Renal pelvis (tissue), 12 donors: ENCODE measurements at places on chromosomes 1 and 21.

DNA sequence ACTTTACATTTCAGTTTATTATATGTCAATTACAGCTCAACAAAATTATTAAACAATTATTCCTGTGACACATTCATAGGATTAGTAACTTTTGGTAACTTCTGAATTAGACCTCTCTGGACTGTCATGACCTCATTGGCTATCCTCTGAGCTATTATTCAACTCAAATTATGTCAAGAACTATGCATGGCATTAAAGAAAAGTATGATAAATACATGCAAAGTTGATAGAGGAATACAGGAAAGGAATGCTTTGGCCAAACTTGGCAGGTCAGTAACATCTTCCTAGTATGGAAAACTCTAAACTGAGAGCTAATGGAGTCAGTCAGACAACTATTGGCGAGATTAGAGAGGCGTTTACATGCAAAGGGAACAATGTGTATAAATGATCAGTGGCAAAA, 158.4 kb downstream of the DUSP10 start:
- no peak for DNase-seq

GRCh38 chr1:44284184-44284583, 70.9 kb downstream of the ERI3 start:
- no peak for DNase-seq

- DNase-seq: no peak
These were observed 5.9 kb downstream of the OTUD3 start for GRCh38 chr1:19888112-19888511.

GRCh38 chr21:45125357-45125756, 51.0 kb downstream of the ADARB1 start:
- no peak for DNase-seq

- no peak for DNase-seq
These were observed 8.1 kb upstream of the VWA5B1 start for GRCh38 chr1:20282533-20282932.

DNA sequence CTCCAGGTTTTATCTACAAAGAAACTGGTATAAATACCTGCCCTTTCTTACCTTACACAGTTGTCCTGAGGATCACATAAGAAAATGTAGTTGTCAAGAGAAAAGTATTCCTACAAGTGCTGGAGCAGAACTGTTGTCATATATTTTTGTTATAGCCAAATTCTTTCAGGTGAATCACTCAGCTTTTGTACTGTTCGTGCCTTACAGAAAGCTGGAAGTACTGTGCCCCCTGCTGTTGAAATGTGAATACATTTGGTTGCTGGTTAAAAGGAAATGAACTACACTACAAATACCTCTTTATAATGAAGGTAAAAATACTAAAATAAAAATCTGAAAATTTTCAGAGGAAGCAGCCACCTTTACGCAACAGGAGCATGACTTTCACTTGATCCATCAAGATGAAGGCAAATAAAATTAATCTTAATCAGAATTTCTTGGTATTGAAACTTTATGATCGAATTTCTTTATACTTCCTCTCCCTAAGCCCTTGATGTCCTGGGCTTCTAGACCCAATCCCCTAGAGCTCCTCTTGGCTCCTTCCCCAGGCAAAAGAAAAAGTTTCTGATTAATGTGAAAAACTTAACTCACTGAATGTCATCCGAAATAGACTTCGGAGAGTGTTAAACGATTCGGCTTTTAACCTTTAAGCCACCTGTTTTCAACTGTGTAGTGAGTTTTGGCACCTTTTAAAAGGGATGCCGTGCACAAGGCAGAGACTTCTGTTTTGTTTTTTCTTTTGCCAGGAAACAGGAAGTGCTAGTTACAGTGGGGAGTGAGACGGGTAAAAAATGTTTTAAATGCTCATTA, 12.5 kb downstream of the CHML start:
- DNase-seq: no peak
